Thyroid gland (tissue), 4 donors: ENCODE measurements at places on chromosomes 5 and 9. TPM values are rescaled to one million over a fixed set of nuclear protein-coding genes. Genes with fewer than 3 reads are reported as not detected.
A peak's percentile ranks its signal among the peaks of the same experiment; 100 is the strongest.

Gene SLC36A3
- not detected for total RNA-seq

Gene PDE6A
- not detected for total RNA-seq

Gene FCN2
- total RNA-seq, result not detected

Gene FOXD4L5
- 0.33 TPM for total RNA-seq

Gene ACOT12
- total RNA-seq, result not detected

Gene TSSK1B
- 0.25 TPM for total RNA-seq

Gene TCERG1
- total RNA-seq, result 58.6 TPM

Gene PCDHGB5
- total RNA-seq, result 19.2 TPM

GRCh38 chr5:34703767-34704713, 47.9 kb downstream of the RAI14 start:
- no peak for DNase-seq

- DNase-seq, result no peak
Observed at GRCh38 chr5:19835442-19835841, 152.6 kb downstream of the CDH18 start.

DNA sequence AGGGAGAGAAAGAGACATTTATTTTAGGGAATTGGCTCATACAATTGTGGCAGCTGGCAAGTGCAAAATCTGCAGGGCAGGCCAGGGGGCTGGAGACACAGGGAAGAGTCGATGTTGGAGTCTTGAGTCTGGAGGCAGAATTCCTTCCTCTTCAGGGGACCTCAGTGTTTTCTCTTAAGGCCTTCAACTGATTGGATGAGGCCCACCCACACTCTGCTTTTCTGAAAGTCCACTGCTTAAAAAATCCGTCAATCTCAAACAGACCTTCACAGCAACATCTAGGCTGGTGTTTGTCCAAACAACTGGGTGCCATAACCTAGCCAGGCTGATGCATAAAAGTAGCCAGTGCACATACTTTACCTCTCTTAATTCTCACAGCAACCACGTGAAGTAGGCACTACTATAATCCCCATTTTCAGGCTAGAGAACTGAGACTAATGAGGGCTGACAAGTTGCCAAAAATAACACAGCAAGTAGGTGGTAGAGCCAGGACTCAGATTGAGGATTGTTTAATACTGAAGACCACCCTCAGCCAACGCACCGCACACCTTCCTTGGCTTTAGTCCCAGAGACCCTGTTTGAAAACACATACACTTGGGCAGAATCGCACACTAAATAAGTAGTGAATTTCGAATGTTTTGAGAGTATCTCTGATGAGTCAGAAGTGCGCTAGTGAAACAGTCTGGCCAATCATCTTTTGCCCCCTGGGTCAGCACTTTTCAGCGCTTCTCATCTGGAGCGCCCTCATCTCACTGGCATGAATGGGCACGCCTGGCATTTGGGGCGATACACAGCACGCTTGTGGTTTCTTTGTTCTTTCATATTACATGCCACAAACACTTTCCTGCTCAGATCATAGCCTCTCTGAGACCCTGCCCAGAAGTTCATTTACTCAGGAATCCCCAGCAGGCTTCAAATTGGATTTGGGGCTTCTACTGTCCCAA, 591.4 kb downstream of the CCDC171 start:
- DNase-seq, result no peak

- DNase-seq, result no peak
Observed at GRCh38 chr5:150611026-150611425, 29.4 kb upstream of the SYNPO start.

- DNase-seq, result no peak
Observed at GRCh38 chr9:27168496-27168895, 59.5 kb downstream of the TEK start.

GRCh38 chr5:17276445-17276844, 59.0 kb downstream of the BASP1 start:
- no peak for DNase-seq

DNA sequence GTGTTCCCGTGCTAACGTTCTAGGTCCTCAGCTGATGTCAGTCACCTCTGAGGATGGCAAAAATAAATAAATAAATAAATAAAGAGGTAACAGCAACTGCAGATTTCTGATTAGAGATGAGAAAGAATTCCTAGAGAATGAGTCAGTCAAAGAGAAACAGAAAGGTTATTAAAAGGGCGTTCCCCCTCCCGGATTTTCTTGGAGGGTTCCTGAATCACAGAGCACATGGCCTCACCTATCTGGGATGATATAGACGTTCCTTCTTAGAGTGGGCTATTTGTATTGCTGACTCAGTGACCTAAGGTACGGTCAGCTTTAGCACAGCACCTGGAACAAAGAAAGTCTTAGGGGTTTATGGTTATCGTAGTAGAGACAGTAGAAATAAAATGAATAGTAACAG, 30.6 kb downstream of the HTR4 start:
- DNase-seq, result no peak

DNA sequence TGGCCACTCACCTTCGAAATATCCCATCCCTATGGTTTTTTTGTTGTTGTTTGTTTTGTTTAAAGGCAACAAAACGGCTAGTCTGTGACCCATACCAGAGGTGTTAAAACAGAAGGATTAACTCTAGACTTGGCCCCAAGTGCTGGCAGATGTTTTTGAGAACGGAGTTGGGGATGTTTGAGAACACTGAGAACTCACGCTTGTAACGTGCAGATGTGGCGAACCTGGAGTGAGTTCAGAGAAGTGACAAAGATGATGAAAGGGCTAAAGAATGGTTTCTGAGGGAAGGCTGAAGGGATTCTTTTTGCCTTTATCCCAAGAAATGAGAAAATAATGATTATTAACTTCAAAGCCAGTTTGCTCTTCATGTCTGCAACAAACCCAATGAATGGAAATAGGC, 286.5 kb downstream of the ZNF608 start:
- no peak for DNase-seq

- no peak for DNase-seq
Observed at GRCh38 chr9:88477300-88477751, 57.7 kb upstream of the NXNL2 start.

DNA sequence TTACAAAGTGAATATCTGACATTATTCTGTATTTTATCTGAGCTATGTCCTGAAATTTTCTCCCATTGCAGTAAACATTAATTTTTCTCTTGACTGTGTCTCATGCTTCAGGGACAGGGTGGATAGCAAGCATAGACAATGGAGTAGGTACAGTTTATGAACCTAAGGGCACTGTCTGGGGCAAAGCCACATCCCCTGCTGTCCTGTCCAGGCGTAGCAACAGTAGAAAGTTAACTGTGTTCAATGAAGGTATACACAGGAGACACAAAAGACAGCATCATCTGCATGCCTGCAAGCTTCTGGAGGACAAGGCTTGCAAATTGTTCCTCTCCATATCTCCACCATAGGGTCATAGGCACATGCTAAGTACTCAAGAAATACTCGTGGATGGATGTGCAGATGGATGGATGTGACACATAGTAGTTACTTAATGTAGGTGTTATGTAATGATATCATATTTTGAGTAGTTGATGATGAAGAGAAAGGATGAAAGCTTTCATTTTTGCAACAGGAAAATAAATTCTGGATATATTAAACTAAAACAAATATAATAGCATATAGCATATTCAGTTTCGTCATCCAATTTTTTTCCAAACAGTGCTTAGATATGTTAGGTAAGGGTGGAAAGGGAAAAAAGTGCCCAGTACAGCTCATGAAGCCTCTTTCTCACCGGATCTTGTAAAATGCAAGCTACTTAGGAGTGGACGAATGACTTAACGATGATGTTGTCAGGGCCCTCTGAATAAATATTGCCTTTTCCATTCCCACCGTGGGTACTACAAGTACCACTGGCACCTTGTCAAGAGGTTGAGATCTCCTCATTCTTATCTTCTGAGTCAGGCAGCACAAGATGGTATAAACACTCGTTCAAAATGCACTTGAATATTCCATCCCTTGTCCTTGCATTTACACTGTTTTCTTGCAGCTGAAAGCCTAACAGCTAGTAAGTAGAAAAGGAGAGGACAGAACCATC, 19.9 kb upstream of the ZSWIM6 start:
- peak; percentile 63 for DNase-seq

DNA sequence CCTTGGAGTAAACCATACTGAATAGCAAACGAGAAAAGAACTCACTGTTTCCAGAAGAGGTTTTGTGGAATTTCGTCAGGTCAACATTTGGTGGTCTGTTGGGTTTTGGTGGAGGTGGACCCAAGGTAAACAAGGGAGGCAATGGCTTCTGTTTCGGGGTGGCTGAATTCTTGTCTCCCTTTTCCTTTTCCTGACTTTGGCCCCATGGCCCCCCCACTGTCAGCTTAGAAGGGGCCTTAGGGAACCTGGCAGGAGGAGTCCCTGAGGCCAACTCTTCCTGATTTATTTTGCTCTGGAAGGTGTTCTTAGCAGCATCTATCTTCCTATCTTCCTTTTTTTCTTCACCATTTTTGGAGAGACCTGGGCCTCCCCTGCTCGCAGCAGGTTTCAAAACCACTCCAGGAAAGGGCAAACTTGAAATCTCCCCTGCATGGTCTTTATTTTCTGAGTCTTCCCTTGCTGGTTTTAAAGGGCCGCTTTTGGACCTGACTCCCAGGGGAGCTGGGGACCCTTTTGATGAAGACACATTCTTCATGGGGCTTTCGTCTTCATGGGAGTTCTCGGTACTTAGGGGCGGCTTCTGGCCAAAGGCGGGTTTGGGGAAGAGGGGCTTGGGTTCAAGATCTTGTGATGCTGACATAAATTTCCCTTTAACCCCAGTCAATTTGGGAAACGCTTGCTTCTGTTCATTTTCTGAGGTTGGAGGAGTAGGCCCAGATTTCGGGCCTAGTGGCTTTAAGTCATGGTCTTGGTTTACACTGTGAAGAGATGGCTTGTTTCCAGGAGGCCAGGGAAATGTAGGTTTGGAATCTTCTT, 17.4 kb downstream of the FYB1 start:
- no peak for DNase-seq

- DNase-seq, result no peak
Observed at GRCh38 chr5:51380603-51381207, 2.5 kb upstream of the ISL1 start.
